Forelimb muscle (tissue), 1 donor: ENCODE measurements at places on chromosomes 6 and 20. TPM values are rescaled to one million over a fixed set of nuclear protein-coding genes. Genes with fewer than 3 reads are reported as not detected.

- DNase-seq = no peak
Measured at GRCh38 chr6:4677011-4677750, 99.0 kb upstream of the CDYL start.

GRCh38 chr6:13814938-13815575 lies 700 bp upstream of the MCUR1 start:
- DNase-seq = no peak

DNA sequence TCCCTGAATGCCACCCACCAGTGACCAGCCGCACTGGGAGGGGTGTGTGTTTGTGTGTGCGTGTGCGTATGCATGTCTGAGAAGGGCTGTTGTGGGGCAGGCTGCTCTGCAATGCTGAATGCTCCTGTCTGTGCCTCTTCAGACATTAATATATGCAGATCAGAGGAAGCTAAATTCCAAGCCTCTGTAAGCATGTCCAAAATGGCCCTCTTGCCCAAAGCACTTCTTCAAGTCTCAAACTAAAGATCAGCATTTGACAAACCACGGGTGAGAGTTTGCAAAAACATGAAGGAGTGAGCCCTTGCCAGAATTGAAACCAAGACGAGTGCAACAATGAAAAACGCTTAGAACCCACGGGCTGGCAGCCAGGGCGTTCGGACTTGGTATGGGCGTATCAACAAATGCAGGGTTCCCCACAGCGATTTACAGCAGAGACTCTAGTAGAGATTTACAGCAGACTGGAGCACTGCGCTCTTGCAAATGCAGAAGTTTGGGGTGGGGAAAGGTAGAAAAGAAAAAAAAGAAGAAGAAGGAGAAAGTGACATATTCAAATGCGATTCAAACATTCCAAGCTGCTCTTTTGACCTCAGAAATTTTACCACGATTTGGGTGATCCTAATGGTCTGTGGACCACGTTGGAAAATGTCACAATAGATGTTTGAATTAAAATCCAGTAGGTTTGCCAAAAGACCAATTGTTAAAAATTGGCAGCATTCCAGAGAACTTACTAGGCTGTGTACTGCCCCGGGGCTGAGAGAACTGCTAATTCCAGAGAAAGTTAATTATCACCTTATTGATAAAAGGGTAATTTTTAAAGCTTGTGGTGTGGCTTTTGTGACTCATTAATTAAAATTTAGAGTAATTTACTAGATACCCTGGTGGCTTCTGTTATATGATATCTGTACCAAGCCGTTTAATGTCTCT lies 3.5 kb downstream of the SCML4 start:
- no peak for DNase-seq

DNA sequence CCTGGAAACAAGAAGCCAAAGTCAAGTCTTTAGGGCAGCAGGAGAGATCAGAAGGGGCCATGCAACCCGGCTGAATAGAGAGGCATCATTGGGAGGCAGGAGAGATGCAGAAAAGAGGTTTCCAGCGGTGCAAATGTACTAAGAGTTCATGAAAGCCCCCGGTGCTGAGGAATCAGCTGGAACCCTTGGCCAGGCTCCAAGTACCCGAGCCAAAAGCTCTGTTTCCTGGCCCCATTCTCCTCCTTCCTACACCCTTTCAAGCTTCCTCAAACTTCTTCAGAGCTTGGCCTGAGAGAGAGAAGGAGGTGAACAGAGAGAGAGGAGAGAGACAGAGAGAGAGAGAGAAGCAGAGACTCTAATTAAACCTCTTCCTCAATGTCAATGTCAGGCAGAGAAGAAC lies 433.5 kb downstream of the PRKN start:
- DNase-seq = no peak

DNA sequence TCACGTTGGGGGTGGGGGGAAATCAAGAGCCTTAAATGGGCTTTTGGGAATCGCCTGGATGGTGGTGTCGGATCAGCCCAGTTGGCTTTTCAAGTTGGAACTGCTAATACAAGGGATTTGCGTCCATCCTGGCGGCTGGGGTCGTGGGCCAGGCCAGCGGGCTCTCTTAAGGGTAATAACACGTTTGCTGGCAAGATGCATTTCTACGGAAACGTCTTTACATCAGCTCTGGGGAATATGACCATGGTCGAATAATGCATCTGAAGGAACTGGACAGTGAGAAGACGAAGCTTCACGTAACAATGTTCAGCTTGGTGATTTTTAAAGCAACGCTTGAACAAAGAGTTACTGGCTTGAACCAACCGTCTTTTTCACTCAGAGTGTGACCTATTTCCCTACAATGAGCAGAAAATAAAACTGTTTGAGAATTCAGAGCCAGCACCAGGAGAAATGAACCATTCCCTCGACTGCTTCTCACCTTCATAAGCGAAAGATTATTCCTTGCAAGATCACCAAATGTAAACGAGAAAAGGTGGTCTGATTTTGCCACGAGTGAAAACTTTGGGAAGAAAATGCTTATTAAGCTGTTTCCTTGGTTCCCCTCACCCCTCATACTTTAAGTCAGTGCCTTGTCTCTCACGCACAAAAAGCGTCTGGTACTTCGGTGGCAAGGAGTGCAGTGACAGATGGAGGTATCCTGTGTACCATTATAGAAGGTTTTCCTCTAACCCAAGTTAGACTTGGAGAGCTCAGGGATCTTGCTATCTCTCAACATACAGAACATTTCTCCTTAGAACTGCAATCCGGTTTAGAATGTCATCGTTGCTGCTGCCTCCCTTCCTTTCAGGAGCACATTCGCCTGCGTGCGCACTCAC lies 1.4 kb upstream of the MARCKS start:
- DNase-seq = no peak

DNA sequence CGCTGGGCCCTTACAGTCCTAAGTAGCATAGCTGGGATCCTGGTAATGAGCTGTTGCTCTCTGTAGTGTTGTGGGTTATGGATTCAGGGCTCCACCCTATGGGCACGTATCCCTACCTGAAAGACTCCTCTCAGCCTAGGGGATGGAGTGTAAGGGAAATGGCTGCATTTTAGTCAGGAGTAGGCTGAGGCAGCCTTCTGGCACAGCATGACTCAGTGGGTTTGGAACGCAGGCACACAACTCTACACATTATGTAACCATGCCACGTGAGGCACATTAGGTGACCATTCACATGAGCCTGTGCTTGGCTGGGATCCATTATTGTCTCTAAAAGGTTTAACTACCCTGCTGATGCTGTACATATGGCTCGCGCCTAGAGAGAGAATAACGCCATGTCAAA lies 27.8 kb downstream of the HDDC2 start:
- no peak for DNase-seq

DNA sequence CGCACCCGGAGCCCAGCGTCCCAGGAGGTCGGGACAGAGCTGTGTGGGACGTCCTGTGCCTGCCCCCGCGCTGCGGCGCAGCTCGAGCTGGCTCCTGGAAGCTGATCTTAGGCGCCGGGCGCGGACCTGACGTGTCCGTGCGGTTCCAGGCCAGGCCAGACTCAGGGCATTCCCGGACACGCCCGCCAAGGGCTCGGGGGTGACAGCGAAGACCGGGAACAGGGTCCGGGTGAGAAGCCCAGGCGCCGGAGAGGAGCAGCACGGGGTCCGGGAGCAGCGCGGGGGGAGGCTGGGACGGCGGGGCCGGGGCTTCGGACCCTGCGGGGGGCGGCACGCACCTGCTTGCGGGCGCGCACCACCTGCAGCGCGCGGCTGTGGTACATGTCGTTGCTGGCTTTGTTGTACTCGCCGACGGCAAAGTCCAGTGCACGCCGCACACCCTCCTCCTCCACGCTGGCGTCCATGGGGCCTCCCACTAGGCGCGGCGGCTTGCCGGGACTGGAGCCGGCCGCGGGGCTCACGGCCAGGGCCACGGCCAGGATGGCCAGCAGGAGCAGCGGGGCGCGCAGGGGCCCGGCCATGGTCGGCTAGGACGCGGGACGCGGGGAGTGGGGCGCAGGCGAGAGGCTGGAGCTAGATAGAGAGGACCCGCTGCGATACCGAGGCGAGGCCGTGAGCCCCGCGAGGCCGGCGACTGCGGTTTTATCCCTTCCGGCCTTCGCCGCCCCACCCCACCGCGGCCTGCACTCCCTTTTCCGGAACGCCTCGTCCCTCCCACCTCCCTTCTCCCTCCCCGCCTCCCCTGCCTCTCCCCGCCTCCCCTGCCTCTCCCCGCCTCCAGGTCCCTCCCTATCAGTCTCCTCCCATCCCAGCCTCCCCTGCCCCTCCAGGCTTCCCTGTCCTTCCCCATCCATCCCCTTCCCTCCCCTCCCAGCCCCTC lies at the start of gene CST3:
Gene CST3 (minus strand): TSS at position 674 of the 940 bp plus-strand sequence. CDS start 93 bp downstream, at position 581.
- no peak for DNase-seq

GRCh38 chr6:116624036-116624805 lies 7.9 kb downstream of the RSPH4A start:
- DNase-seq = no peak

Gene MCCD1
- polyA plus RNA-seq = not detected

Gene PNLDC1
- 0.23 TPM for polyA plus RNA-seq

Gene PSMB9
- 4.1 TPM for polyA plus RNA-seq

Gene C20orf96
- polyA plus RNA-seq = 11.3 TPM

Gene PLEKHG1
- 11.2 TPM for polyA plus RNA-seq
